T-helper 1 cell treated with Interleukin-12 subunit alpha and Interleukin-12 subunit beta and Interleukin-4 antibody, amounts not matched to agents 30 ng/mL and 1 ng/mL, for 36 hours (primary cell): ENCODE measurements at places on chromosomes 12 and 14. TPM values are rescaled to one million over a fixed set of nuclear protein-coding genes. Genes with fewer than 3 reads are reported as not detected.

The CLEC12A gene
- 1.7 and 1.9 TPM in 2 replicates for total RNA-seq

The GPR68 gene
- total RNA-seq: 43.8 and 45.5 TPM in 2 replicates

The ARHGEF25 gene
- total RNA-seq: 0.34 and 0.51 TPM in 2 replicates

The USP44 gene
- total RNA-seq: 3.2 and 4.3 TPM in 2 replicates

The LRRC10 gene
- not detected in 2 replicates for total RNA-seq

The TULP3 gene
- 7.8 TPM in 2 replicates for total RNA-seq

The SLC25A21 gene
- not detected in 2 replicates for total RNA-seq

The INHBC gene
- not detected in 2 replicates for total RNA-seq

The ASCL1 gene
- total RNA-seq: not detected in 2 replicates

The MYH7 gene
- 0.17 TPM in 2 replicates for total RNA-seq

The TPPP2 gene
- total RNA-seq: not detected in 2 replicates

The PGF gene
- 0.20 and 0.29 TPM in 2 replicates for total RNA-seq

The ERBB3 gene
- total RNA-seq: 1.3 and 2.5 TPM in 2 replicates

The SERPINA1 gene
- 0.20 and 0.22 TPM in 2 replicates for total RNA-seq

The FZD10 gene
- total RNA-seq: not detected in 2 replicates

The LRP6 gene
- total RNA-seq: 2.2 and 2.7 TPM in 2 replicates

The CMKLR1 gene
- not detected in 2 replicates for total RNA-seq

The ANAPC7 gene
- total RNA-seq: 60.7 and 64.7 TPM in 2 replicates

The HIGD1C gene
- not detected in 2 replicates for total RNA-seq

The KRT75 gene
- not detected in 2 replicates for total RNA-seq

The GPD1 gene
- total RNA-seq: 0.54 and 0.95 TPM in 2 replicates

The ALDH2 gene
- 0.07 and 0.29 TPM in 2 replicates for total RNA-seq

The RIMBP2 gene
- not detected in 2 replicates for total RNA-seq
